Ascending aorta (tissue), 2 donors: ENCODE measurements at places on chromosomes 12 and 14. TPM values are rescaled to one million over a fixed set of nuclear protein-coding genes. Genes with fewer than 3 reads are reported as not detected.

Gene DDIT3
- total RNA-seq, result 0.64 TPM

Gene CAPZA3
- total RNA-seq, result not detected

Gene TAS2R20
- 4.7 TPM for total RNA-seq

GRCh38 chr14:88069677-88070076 lies 64.7 kb downstream of the GPR65 start:
- no peak for DNase-seq

DNA sequence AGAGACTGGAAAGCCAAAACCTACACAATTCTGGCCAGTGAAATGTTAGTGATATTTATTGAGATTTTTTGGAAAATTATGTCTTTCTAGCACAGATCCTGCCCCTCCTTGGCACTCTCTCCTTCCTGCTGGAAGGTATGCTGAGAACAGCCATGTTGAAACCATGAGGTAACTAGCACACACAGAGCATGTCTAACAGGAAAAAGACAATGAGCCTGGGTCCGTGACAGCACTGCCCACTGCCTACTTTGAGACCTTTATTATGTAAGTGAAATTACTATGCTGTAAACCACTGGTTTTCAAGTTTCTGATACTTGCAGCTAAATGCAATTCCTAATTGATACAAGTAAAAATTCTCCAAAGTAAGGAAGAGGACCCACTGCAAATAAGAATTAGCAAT lies 81.6 kb upstream of the SINHCAF start:
- DNase-seq, result no peak

- no peak for DNase-seq
These were observed 225.8 kb downstream of the CRADD start for GRCh38 chr12:93902736-93903562.

Gene COCH
- 0.11 TPM for total RNA-seq

DNA sequence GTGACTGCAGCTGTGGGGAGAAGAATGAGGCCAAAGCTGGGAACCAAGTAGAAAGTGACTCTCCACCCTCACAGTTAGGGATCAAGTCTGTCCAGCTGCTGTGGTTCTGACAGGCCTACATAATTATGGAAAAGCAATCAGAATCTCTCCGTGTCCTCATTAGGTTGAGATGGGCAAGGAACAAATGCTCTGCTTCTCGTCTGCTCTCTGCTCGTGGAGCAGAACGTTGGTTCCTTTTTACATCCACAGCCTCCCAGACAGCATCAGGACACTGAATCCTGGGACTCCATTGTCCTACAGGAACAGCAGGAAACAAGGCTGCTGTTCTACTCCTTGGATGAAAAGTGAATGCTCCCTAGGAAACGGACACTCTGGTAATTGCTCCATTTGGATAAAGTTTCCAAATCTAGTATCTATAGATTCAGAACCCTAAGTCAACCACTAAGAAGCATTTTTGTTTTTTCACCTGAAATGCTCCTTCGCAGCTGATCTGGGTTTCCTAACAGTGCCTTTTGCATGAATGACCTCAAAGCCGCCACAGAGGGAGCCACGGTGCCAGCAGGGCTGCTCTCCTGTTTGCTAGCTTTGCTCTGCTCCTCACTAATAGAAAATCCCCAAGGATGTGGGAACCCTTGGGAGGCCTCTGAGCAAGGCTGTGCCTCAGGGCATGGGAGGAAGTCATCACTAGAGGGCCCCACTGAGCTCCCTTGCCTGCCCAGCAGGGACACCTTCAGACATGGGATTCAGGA lies 102.0 kb downstream of the EGLN3 start:
- peak; percentile 68 for DNase-seq

Gene ADCY6
- total RNA-seq, result 65.0 TPM

DNA sequence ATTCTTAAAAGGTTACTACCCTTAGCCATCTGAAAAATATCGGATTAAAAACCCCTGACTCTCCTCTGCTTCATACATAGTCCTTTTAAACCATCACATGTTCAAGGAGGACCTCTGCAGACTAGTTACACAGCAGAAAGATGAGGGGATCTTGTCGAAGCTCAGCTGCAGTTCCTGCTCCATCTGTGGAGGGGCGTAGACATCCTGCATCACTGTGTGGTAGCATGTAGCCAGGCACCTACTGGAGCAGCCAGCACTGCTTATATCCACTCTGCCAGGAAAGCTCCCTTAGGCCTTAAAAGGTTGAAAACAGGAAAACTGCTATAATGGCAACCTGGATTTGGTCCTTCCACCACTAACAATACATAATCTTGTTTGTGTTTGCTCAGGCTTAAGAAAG lies 57.6 kb upstream of the STRN3 start:
- no peak for DNase-seq

Gene IKBIP
- total RNA-seq, result 12.3 TPM

Gene CCND2
- total RNA-seq, result 150 TPM
